ENCODE measurements at places on chromosomes 2 and 18.
A peak's percentile ranks its signal among the peaks of the same experiment; 100 is the strongest.

- DNase-seq = no peak
Measured at GRCh38 chr2:16319551-16320121, 346.0 kb downstream of the CYRIA start.

GRCh38 chr18:12518326-12518725, 110.6 kb downstream of the PRELID3A start:
- DNase-seq = no peak

- peak; percentile 35 for DNase-seq
Measured at GRCh38 chr2:148875387-148876051, 492 bp downstream of the KIF5C start.

GRCh38 chr2:38064801-38065501, 11.0 kb downstream of the CYP1B1 start:
- DNase-seq = no peak

- DNase-seq = no peak
Measured at GRCh38 chr2:113077921-113078320, 10.2 kb downstream of the IL1F10 start.

- peak; percentile 58 for DNase-seq
Measured at GRCh38 chr2:20326163-20326780, 24.4 kb downstream of the PUM2 start.

DNA sequence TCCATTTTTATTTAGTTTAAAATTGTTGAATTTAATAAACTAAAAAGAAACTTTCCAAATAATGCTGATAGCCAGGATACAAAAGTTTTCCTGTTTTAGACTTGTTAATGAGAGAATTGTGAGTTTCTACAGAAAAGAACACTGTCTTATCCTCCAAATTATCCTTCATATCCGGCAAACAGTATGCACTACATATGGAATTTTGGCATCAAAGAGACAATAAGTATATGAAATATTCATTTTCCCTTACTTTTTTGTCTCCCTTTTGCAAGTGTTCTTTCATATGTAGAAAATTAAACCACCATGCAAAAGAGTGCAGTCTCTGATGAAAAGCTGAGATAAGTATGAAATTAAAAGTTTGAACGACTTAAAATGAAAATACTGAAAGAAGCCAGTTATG, 159.4 kb downstream of the UBE2E3 start:
- no peak for DNase-seq

GRCh38 chr2:68156419-68156818, 1.3 kb upstream of the PNO1 start:
- peak; percentile 7 for DNase-seq

DNA sequence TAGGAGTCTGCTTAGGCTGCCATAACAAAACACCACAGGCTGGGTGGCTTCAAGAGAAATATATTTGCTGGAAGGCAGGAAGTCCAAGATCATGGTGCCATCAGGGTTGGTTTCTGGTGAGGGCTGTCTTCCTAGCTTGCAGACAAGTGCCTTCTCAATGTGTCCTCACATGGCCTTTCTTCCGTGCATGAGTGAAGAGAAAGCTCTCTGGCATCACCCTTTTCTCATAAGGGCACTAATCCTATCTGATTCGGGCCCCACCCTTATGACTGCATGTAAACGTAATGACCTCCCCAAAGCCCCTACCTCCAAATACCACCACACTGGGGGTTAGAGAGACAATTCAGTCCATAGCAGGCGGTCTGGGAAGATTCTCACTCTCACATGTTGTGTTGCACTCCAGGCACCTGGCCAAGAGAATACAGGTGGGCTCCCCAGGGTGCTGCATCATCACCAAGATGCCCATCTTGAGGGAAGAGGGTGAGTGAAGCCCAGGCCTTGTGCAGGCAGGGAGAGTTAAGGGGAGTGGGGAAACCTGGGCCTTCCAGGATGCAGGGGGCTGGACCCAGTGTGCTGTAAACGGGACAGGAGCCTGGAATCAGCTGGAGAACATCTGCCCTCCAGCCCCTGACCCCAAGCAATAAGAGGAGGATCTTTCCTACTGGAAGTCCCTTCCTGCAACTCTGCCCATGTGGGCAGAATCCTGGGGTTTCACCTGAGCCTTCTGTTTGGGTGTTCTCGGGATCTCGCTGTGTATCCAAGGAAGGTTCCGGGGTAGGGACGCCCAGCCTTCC, 10.2 kb downstream of the CATIP start:
- no peak for DNase-seq

GRCh38 chr2:155215037-155215707, 516.7 kb downstream of the KCNJ3 start:
- no peak for DNase-seq

DNA sequence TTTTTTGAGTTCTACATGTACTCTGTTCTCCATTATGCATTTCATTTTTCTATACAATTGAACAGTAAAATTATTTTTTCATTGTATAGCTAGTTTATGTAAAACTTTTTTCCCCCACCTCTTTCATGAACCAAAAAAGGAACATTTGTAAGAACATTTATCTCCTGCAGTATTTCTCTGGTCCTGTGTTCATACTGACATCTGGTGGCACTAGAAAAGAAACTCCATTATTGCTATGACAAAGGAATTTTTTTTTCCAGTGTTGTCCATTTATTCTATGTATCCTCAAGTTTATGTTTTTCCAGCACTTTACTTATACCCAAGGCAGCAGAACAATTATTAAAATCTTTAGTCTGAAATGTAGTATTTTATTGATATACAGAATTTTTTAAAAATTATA, 27.4 kb upstream of the CHAC2 start:
- DNase-seq = no peak

- DNase-seq = no peak
Measured at GRCh38 chr2:203461746-203462145, 73.4 kb downstream of the RAPH1 start.

DNA sequence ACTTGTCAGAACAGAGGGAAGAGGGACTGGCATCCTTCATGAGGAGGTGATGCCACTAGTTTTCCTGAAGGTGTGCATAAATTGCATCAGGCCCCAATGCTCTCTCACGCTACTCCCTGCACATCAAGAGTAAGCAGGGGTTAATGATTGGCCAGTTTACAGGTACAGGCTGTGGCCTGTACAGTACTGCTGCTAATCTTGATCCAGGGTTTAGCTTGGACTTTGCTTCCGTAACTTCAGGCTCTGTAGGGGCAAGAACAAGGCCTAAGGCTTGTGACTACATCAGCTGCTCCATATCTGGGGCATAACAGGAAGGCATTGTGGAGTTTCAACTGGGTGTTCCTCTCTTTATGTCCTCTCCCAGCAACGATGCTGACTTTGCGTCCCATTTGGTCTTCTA, 96.8 kb upstream of the FZD7 start:
- no peak for DNase-seq

- DNase-seq = no peak
Measured at GRCh38 chr2:134567666-134568065, 151.1 kb downstream of the TMEM163 start.

DNA sequence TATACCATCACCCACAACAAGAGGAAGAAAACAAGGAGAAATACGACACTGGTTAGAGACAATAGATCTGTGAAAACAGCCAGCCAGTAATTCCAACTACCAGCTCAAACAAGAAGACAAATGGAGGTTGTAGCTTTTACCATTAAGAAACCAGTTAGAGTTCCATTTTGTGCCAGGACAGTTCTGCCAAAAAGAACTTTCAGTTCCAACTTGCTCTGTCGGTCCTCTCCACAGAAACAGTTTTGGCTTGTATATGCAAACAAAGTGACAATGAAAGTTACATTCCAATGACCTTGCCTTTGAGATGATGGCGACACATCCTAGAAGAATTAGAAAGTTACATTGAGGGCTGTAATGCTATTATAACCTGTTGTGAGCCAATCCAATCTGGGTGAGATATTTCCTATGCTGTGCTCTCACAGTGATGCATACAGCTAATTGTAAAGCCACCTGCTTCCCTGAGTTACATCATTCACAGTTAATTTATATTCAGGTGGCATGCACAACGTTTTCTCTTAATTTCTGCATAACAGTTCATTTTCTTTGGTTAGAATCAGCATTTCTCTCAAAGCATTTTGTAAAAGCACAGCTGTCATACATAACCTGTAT, 1378.4 kb upstream of the PIK3C3 start:
- no peak for DNase-seq

DNA sequence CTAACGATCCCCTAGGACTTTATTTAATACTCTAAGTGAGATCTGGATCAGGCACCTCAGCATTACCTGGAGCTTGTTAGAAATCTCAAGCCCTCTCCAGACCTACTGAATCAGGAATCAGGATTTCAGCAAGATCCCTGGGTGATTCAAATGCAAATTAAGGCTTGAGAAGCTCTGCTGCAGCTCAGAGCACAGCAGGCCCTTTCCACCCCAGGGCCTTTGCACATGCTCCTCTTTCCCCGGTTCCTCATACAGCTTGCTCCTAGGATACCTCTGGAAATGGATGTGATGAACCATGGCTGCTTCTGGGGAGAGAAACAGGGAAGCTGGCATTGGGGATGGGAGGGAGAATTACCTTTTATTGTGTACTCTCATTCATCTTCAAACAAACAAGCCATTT, 40.3 kb upstream of the MGAT4A start:
- DNase-seq = no peak

DNA sequence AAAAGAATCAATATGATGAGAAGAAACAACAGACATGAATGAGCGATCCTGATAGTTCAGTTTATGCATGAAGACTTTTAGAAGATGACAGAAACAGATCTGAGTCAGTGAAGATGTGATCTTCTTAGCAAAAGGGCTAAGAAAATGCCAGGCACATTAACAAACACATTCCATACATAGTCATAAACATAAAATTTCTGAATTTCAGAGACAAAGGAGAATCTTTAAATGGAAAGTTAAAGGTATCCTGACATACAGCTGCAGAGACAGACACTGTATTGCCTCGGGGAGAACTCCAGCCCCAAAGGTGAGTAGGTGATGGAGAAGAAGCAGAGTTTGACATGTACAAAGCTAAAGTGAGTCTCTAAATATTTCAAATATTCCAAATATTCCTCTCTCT, 40.6 kb upstream of the FN1 start:
- no peak for DNase-seq

- DNase-seq = no peak
Measured at GRCh38 chr2:10906926-10907625, 4.7 kb upstream of the KCNF1 start.

DNA sequence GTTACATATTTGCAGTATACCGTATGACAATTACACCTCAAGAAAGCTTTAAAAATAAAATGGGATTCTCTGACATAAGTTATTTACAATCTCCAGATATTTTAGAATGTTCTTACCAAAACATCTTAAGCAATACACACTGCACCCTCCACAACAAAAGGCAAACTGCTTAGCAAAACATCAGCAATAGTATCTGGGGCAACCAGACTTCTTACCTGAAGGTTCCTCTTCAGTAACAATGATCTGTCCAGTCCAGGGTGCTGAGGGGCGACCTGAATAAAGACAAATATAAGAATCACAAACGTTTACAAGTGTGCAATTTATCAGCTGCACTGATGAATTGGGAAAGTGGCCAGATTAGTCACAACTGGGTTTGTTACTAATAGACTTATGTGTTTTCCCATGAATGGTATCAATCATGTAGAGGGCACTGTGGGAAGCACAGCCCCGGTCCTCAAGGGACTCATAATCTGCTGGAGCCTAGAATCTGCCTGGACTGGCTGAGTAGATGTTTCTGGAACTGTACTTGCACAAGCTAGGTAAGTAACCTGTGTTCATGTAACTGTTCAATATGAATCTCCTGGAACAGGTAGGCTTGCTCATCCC, 70.7 kb downstream of the MYOM1 start:
- no peak for DNase-seq

- no peak for DNase-seq
Measured at GRCh38 chr2:190720691-190721090, 71.8 kb downstream of the NAB1 start.

DNA sequence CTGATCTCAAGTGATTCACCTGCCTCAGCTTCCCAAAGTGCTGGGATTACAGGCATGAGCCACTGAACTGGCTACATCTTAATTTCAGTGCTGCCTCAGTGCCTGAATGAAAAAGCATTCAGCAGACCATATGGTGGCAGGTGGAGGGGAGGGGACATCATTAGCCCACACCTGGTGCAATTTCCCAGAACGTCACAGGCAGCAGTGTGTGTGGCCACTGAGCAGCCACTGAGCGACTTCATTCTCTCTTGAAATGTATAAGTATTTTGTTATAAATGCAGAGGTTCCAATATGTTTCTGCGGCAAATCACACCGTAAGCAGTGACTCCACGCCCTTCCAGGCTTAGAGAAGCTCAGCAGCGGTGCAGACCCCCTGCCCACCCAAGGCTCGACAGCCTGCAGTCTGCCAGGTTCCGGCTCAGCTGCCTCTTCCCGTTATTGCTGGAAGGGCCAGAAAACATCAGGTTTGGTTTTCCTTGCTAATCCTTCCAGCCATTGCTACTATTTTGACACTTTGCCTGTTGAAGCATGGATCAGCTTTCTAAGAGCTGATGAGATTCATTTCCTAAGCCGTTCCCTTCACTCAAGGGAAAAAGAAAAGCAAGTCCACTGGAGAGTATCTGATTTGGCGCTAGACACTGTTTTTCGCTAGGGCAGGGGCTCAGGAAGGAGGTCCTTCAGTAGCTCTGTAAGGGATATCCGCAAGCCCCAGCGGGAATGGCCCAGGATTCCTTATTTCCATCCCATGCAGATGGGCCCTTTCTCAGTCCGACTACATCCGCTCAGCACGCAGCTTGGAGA, 250.7 kb downstream of the VAPA start:
- DNase-seq = no peak

GRCh38 chr2:32910883-32911598, 35.7 kb upstream of the LTBP1 start:
- peak; percentile 34 for DNase-seq

GRCh38 chr2:41941831-41942230, 106.0 kb upstream of the PKDCC start:
- DNase-seq = no peak

DNA sequence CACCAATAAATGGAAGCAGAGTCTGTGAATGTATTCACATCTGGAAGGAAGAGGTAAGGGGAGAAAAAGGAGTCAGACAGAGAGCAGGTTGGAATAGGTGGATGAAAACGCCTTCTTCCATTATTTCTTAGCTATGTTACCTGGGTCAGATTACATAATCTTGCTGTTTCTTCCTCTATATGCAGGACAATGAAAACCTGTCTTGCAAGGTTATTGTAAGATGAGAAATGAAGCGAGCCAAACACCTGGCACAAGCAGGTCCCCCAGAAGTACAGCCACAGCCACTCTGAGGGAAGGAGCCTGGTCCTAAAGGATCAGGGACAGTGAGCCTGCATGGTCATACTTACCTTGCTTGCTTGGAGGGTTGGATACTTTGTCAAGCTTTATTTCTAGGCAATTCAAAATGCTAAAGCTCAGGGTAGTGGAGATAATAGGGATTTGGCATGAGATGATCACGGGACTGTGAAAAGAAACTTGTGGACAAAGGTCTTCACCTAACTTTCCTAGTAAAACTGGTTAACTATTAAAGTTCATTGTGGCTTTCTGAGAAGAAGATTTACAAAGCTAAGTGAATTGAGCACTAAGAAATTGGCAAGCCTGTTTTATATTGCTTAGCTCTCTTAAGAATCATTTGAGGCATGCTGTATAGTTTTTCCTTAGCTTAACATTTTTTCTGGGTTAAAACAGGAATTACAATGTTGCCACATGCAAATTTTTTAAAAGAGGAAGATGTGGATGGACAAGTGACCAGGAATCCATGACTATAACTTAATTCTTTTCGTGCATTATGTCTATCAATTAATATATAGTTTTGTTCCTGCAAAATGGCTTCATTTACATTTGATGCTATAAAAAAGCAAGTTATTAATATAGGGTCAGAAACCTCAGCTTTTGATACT, 15.7 kb upstream of the PLA2R1 start:
- DNase-seq = no peak

Measured in germinal center (tissue), 1 donor.